GM12878 (cell line): ENCODE measurements at places on chromosomes 5 and 9. TPM values are rescaled to one million over a fixed set of nuclear protein-coding genes. Genes with fewer than 3 reads are reported as not detected.

Gene PWWP2A
- total RNA-seq: 23.9 and 26.1 TPM in 2 replicates

Gene ABCA1
- total RNA-seq: 0.56 and 0.61 TPM in 2 replicates

Gene SLC36A1
- 4.8 and 6.2 TPM in 2 replicates for total RNA-seq

- H3K27me3 ChIP-seq: no peaks in the 10 kb centered on the region
- no peaks in the 10 kb centered on the region for H3K4me1 ChIP-seq
- no peak overlapping the region for H3K4me3 ChIP-seq
- H3K27ac ChIP-seq: no peak overlapping the region
- no peaks in the 10 kb centered on the region for H3K36me3 ChIP-seq
These were observed 226.8 kb upstream of the ATP10B start for GRCh38 chr5:161078793-161079192.

Gene MYORG
- 0.21 and 0.36 TPM in 2 replicates for total RNA-seq

DNA sequence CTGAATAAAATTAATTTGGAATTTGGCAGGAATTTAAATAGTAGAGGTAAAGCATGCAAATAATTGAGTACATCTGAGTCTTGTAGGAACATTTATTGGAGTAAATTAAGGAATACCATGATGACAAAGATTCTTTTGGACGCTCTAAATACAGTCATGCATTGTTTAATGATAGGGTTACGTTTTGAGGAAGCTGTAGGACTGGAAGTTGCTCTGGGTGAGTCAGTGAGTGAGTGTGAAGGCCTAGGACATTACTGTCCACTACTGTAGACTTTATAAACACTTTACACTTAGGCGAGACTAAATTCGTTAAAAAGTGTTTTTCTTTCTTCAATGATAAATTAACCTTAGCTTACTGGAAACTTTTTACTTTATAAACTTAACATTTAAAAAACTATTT, 113.0 kb downstream of the FAM170A start:
- no peaks in the 10 kb centered on the region for H3K4me1 ChIP-seq
- no peak overlapping the region for H3K4me3 ChIP-seq
- no peaks in the 10 kb centered on the region; the same call in 1 of the 2 replicates for H3K27me3 ChIP-seq
- no peak overlapping the region for H3K27ac ChIP-seq
- DNase-seq: no peak

DNA sequence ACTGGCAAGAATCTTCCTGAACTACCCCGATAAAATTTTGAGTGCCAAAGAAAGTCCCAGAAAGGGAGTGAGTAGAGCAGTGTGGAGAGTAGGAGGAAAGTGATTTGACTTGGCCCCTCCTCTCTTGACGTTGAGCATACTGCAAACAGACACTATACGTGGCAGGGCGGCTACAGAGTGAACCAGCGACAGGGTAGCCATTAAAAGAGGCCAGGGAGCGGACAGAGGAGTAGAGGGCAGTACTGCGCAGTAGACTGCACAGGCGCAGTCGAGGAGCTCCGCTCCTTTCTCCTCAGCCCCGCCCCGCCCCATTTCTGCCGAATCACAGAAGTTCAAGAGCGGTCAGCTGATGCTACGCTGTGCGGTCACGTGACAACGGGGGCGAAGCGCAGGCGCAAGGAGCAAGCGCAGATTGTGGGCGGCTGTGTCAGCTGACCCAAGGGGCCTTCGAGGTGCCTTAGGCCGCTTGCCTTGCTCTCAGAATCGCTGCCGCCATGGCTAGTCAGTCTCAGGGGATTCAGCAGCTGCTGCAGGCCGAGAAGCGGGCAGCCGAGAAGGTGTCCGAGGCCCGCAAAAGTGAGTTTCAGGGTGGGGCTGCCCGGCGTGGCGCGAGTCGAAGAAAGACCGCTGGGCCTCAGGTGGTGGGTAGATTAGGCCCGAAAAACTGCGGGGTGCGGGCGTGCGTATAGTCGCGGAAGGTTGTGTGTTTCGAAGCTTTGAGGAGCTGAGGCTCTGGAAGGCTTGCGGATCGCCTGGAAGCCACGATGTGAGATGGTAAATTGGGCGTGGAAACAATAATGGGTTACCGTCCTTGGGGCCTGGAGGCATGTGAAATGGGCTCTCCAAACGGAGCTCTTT, at the start of gene ATP6V1G1:
Gene ATP6V1G1 (plus strand): TSS at position 425 of the 858 bp plus-strand sequence. CDS start 70 bp downstream, at position 495.
- H3K27ac ChIP-seq: peak within 1 kb of the TSS; percentile 78
- H3K4me1 ChIP-seq: no peaks in the 10 kb centered on the region; the same call in 1 of the 2 replicates
- peak; percentile 96 for DNase-seq
- peak within 1 kb of the TSS; percentile 98 for H3K4me3 ChIP-seq

Gene MARCHF11
- not detected in 2 replicates for total RNA-seq

Gene DND1
- 1.8 and 2.6 TPM in 2 replicates for total RNA-seq

Gene C9orf153
- total RNA-seq: 0.18 TPM in 1 of 2 replicates, not detected in the other

Gene MEGF10
- 0.05 and 0.13 TPM in 2 replicates for total RNA-seq

Gene EFCAB9
- total RNA-seq: not detected in 2 replicates

DNA sequence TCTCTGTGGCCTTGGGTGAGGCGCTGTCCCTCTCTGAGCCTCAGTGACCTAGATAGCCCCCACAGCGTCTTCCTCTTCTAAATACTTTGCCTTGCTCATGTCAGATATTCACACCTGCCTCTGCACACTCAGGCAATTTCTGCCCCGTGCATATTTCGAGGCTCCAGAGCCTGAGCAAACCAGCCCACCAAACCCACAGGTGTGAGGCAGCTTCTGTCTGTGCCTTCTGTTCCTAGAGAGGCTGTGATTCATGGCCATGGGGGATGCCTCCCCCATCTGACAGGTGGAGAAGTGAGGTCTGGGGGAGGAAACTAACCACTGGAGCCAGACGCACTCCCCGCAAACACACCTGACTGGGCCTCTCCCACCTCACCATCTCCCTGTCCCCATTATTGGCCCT, 42.7 kb upstream of the CPLX2 start:
- H3K27ac ChIP-seq: no peak overlapping the region
- no peak overlapping the region for H3K4me3 ChIP-seq
- no peaks in the 10 kb centered on the region for H3K4me1 ChIP-seq
- no peaks in the 10 kb centered on the region for H3K27me3 ChIP-seq
- no peaks in the 10 kb centered on the region for H3K36me3 ChIP-seq
- DNase-seq: no peak

GRCh38 chr5:3362606-3362910, 233.1 kb upstream of the IRX1 start:
- no peak overlapping the region for H3K4me3 ChIP-seq
- no peak for DNase-seq
- H3K27me3 ChIP-seq: no peaks in the 10 kb centered on the region

- no peak for DNase-seq
- no peak overlapping the region for H3K4me3 ChIP-seq
- H3K27me3 ChIP-seq: no peaks in the 10 kb centered on the region
- H3K36me3 ChIP-seq: no peaks in the 10 kb centered on the region
- no peak overlapping the region for H3K27ac ChIP-seq
These were observed 35.6 kb upstream of the ANXA1 start for GRCh38 chr9:73116031-73116430.

DNA sequence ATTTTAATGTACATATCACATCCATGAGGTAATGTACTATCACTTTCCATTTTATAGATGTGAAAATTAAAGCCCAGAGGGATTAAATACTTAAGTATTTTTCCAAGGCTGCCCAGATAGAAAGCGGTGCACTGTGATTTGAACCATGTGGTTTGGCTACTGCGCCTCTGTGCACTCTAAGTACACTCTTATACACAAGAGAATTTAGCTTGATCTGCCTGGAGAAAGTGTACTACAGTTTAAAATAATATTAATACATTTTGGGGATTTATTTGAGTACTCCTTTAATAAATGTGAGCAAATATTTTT, 360.4 kb upstream of the ACTBL2 start:
- no peaks in the 10 kb centered on the region for H3K27me3 ChIP-seq
- DNase-seq: no peak
- H3K36me3 ChIP-seq: no peaks in the 10 kb centered on the region
- H3K4me3 ChIP-seq: no peak overlapping the region
- no peak overlapping the region for H3K27ac ChIP-seq

Gene GDNF
- not detected in 2 replicates for total RNA-seq

DNA sequence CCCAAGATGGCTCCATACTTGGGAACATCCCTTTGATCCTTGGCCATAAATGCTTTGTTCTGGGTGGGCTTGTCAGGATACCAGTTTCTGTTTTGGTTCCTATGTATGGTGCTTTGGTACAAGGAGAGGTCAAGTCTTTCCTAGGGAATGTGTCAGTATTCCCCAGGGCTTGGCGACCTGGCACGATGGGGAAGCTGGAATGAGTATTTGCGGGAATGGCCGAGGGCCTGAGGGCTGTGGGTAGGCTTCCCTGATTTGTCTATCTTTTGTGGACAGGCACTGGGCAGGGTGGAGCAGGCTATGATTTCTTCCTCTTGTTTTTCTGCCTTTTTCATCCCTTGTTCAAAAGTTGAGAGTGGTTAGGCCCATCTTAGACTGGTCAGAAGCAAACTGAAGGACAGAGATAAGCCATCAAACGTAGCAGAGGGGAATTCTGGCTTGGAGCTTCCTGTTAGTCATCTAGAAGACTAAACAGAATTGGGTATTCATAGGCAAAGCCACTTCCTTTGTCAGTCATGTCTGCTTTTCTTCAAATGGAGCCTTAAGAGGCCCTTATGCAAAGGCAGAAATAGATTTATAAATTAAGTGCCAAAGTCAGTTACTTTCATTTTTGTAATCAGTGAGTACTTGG, 13.7 kb downstream of the DOCK2 start:
- H3K27ac ChIP-seq: peak overlapping the region; percentile 98
- H3K4me1 ChIP-seq: peaks cover 92% of the 10 kb centered on the region
- no peaks in the 10 kb centered on the region for H3K27me3 ChIP-seq

Gene ERGIC1
- 90.0 and 97.6 TPM in 2 replicates for total RNA-seq

- no peak for DNase-seq
- H3K4me1 ChIP-seq: no peaks in the 10 kb centered on the region
- H3K27ac ChIP-seq: no peak overlapping the region
- no peaks in the 10 kb centered on the region for H3K27me3 ChIP-seq
- no peaks in the 10 kb centered on the region for H3K36me3 ChIP-seq
- no peak overlapping the region for H3K4me3 ChIP-seq
These were observed 272.2 kb downstream of the ANXA1 start for GRCh38 chr9:73423891-73424290.

- H3K36me3 ChIP-seq: no peaks in the 10 kb centered on the region
- H3K27me3 ChIP-seq: peaks cover 5% of the 10 kb centered on the region
- no peak for DNase-seq
- no peak overlapping the region for H3K4me3 ChIP-seq
These were observed 232.2 kb downstream of the SYK start for GRCh38 chr9:91033797-91034196.

GRCh38 chr9:32434892-32435291, 50.4 kb downstream of the ACO1 start:
- H3K36me3 ChIP-seq: no peaks in the 10 kb centered on the region
- DNase-seq: no peak
- no peaks in the 10 kb centered on the region for H3K4me1 ChIP-seq
- H3K27ac ChIP-seq: no peak overlapping the region
- H3K27me3 ChIP-seq: no peaks in the 10 kb centered on the region

Gene HTR1A
- total RNA-seq: not detected in 2 replicates

DNA sequence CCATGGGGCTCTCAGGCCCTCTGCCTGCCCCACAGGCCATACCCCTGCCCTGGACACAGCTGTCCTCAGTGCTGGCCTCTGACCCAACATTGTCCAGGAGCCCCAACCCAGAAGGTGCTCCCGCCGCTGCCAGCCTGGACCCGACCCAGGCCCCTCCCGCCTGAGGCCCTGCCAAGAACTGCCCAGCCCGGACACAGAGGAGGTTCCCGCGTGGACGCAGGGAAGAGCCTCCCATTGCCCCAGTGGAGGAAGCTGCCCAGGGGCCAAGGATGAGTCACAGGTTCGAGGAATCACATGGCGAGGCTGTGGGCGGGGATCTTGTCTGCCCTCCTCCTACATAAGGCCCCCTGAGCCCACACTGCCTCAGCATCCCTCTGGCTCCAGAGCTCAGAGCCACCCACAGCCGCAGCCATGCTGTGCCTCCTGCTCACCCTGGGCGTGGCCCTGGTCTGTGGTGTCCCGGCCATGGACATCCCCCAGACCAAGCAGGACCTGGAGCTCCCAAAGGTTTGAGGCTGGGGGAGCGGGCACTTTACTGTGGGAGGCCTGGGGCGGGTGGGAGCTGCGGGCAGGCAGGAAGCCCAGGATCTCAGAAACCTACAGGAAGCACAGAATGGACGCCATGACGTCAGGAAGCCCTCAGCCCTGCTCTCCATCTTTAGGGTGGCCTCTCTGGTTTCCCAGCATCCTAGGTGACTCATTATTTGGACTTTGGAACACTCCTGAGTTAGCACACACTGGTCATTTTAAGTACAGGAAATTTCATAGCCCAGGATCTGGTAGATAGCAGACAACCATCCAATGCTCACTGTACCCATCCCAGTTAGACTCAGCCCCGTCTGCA, at the start of gene PAEP:
Gene PAEP (plus strand): TSS at position 366 of the 844 bp plus-strand sequence.
- H3K4me1 ChIP-seq: no peaks in the 10 kb centered on the region
- no peak within 1 kb of the TSS for H3K4me3 ChIP-seq
- H3K27me3 ChIP-seq: no peaks in the 10 kb centered on the region; the same call in 1 of the 2 replicates
- no peak within 1 kb of the TSS for H3K27ac ChIP-seq
- no peak for DNase-seq

- peak overlapping the region; percentile 47 for H3K27ac ChIP-seq
- no peaks in the 10 kb centered on the region for H3K27me3 ChIP-seq
- H3K4me1 ChIP-seq: peaks cover 15% of the 10 kb centered on the region
- no peaks in the 10 kb centered on the region for H3K36me3 ChIP-seq
These were observed 110.4 kb upstream of the ZNF462 start for GRCh38 chr9:106752581-106752980.

Gene GZMA
- not detected in 2 replicates for total RNA-seq

- no peak overlapping the region for H3K27ac ChIP-seq
- H3K27me3 ChIP-seq: no peaks in the 10 kb centered on the region
- no peak for DNase-seq
- H3K4me1 ChIP-seq: no peaks in the 10 kb centered on the region
These were observed 275.2 kb downstream of the CDH9 start for GRCh38 chr5:26763215-26763614.

DNA sequence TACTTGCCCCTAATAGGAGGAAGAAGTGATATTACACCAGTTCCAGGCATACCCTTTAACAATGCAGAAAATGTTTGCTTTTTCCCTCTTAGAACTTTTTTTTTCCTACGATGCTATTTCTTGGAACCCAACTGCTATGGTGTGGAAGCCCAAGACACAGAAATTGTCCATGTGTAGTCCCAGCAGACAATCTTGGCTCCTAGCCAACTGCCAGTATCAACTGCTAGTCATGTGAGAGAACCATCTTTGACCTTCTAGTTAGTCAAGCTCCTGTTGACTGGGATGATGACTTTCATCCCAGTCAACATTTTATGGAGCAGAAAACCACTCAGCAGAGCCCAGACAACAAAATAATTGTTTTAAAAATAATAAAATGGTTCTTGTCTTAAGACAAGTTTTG, 532.4 kb downstream of the TLR4 start:
- no peak overlapping the region for H3K4me3 ChIP-seq
- no peak overlapping the region for H3K27ac ChIP-seq
- no peak for DNase-seq
- H3K27me3 ChIP-seq: no peaks in the 10 kb centered on the region

DNA sequence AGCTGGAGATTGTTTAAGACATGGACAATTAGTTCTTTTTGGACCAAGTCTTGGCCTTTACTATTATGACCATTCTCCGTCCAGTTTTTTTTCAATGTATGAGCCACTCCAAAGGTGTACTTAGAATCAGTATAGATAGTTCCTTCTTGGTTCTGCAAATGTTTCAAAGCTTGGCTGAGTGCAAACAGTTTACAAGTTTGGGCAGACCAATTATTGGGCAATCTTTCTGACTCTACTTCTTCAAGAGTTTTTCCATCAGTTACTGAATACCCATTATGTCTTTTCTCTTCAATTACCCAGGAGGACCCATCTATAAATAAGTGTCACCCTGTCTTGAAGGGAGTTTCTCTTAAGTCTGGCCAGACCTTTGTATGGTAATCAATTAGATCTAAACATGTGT, 15.5 kb downstream of the IFT74 start:
- no peak overlapping the region for H3K4me3 ChIP-seq
- H3K4me1 ChIP-seq: no peaks in the 10 kb centered on the region
- no peaks in the 10 kb centered on the region for H3K36me3 ChIP-seq
- H3K27ac ChIP-seq: no peak overlapping the region

GRCh38 chr5:154273028-154273617, 82.6 kb downstream of the GALNT10 start:
- no peak overlapping the region for H3K4me3 ChIP-seq
- DNase-seq: no peak
- no peaks in the 10 kb centered on the region for H3K36me3 ChIP-seq
- peaks cover 30% of the 10 kb centered on the region for H3K4me1 ChIP-seq
- no peaks in the 10 kb centered on the region for H3K27me3 ChIP-seq
